ENCODE measurements at places on chromosomes 2 and 18.

DNA sequence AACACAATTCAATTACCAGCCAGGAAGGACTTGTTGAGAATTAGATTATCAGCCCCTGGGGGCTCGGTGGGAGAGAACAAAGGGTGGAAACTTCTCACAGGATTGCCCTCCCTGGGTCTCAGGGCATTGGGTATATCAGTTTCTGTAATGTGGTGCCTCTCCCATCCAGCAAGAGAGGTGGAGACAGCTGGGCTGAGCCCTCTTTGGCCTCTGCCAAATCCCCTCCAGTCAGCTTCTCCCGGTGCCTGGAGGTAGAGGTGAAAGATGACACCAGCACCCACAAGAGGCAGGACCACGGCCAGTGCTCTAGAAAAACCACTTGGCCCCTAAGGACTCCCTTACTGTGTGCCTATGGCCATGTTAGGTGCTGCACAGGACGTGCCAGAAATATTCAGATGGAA, 179.7 kb downstream of the HAUS1 start:
- no peak for DNase-seq

GRCh38 chr2:102778260-102778659, 16.4 kb downstream of the TMEM182 start:
- DNase-seq, result no peak

DNA sequence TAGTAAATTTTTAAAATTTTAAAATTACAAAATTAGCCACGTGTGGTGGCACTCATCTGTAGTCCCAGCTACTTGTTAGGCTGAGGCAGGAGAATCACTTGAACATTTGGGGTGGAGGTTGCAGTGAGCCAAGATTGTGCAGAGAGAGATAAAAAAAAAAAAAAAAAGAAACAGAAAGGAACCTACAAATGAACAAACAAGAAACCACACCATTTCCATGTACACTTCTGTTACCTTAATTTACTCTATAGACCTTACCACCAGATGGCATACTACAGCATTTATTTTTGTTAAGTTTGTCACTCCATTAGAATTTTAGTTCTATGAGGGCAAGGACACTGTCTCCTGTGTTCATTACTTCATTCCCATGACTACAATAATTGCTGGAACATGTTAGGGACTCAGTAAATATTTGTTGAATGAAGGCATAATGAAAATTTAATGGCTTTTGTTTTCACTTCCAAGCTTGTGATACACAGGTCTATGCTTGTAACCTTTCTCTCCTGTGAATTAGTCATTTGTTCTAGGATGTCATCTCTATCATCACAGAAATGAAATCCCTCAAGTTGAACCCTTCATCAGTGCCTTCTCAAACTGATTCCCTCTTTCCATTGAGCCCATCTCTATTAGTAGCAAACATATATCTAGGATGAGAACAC, 76.0 kb downstream of the ARHGAP15 start:
- peak; percentile 39 for DNase-seq

DNA sequence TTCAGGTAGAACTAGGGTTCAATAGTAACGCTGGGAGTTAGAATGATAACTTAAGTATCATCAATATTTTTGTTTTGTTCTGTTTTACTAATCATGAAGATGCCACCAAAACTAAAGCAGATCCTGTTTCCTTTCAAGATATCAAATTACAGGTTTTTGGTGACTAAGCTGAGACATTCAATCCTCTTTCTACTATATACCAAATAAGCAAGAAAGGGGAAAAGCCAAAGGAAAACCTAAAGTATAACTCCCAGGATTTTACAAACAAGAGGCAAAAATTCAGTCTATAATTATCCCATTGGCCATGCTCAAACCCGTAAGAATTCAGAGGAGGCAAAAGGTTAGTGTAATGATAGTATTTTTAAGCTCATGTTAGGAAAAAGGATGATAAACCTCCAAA, 175.2 kb upstream of the CCDC150 start:
- DNase-seq, result peak; percentile 41

Data from PC-3 (cell line).